ENCODE measurements at places on chromosomes 12 and 14.

GRCh38 chr12:66602483-66603143 lies 76.3 kb downstream of the GRIP1 start:
- no peak for DNase-seq

- DNase-seq, result no peak
Observed at GRCh38 chr12:124448955-124449622, 118.3 kb downstream of the NCOR2 start.

- peak; percentile 20 for DNase-seq
Observed at GRCh38 chr14:55071870-55072640, 20.6 kb downstream of the MAPK1IP1L start.

- no peak for DNase-seq
Observed at GRCh38 chr14:51012055-51012454, 67.8 kb upstream of the PYGL start.

DNA sequence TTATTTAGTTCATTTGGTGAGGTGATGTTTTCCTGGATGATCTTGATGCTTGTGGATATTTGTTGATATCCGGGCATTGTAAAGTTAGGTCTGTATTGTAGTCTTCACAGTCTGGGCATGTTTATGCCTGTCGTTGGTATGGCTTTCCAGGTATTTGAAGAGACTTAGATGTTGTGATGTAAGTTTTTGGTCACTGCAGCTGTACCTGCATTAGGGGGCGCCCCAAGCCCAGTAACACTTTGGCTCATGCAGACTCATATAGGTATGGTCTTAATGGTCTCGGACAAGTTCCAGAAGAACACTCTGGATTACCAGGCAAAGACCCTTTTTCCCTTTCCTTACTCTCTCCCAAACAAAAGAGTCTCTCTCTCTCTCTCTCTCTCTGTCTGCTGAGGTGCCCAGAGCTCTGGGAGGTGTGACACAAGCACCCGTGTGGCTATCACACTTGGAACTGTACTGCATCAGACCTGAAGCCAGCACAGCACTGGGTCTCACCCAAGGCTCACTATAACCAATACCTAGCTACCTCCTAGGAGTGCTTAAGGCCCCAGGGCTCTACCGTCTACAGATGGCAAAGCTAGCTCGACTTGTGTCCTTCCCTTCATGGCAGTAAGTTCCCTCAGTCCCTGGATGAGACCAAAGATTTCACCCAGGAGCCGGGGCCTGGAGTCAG lies 425.8 kb upstream of the ATXN7L3B start:
- DNase-seq, result no peak

GRCh38 chr14:87387806-87388205 lies 605.2 kb downstream of the GALC start:
- no peak for DNase-seq

DNA sequence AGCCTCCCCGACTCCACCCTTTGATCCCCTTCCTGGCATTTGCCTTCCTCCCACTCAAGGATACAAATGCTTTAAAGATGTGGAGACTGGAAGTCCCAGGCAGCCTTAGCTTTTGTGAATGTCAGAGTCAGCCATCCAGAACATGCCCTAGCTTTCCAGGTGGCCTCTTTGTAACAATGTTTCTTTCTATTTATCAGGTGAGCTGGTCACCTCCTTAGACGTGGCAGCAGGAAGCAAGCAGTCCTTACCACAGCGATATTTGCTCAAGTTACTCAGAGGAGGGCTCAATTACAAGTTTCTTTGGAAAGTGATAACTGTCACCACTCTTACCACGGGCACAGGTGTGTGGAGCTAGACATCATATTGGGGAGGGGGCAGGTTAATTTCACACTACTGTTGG lies 4.9 kb downstream of the GALNT6 start:
- no peak for DNase-seq

DNA sequence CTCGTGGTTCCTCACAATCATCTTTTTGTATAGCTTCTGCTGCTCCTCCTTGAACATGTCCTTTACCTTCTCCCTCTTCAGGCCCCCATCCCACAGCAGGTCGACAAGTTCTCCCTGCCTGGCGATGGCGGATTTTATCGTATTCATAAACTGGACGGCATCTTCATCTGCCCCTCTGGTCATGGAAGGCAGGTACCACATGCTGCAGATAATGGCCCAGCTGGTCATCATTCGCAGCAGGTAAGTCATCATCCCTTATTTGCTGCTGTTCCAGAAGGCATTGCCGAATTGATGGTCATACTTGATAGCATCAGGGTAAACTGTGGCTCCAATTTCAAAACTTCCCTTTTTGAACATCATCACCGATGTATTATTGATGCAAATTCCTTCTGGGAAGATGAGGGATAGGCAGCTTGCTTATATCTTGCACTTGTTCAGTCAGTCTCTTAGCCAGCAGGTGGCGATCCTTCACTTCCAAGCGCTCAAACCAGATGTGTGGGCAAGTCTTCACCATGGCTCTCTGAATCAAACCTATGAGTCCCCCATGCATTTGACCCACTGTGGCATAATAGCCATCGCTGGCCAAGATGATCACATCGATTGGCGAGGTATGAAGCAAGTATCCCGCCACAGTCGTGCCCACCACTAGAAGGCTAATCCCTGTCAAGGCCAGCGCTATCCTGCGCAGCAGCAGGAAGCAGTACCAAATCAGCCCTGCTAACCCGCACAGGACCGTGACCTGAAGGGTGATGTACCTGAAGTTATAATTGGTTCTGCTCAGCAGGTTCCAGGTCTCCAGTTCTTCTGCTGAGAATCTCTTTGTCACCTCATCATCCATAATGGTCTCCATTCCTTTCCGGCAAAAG lies 381.5 kb upstream of the STXBP6 start:
- no peak for DNase-seq

- DNase-seq, result no peak
Observed at GRCh38 chr12:64221651-64222008, 466 bp downstream of the KICS2 start.

DNA sequence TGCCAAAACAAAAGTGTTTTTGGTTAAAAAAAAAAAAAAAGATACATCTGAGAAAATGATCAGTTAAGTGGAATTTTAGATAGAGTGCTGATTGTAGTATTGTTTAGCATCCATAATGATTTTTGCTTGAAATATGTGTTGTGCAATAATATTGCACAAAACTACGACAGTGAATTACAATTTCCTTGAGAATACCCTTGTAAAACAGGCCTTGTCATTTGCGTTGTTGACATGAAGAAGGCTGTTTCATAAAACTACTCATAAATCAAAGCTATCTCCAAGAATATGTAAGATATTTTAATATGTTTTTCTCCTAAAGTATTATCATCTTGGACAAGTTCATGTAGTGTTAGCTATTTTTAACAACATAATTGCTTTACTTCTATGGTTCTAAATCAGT lies 1077.0 kb downstream of the LRFN5 start:
- DNase-seq, result no peak

- no peak for DNase-seq
Observed at GRCh38 chr12:30002677-30003076, 218.9 kb upstream of the TMTC1 start.

GRCh38 chr12:31558521-31558920 lies 32.4 kb downstream of the DENND5B start:
- no peak for DNase-seq

DNA sequence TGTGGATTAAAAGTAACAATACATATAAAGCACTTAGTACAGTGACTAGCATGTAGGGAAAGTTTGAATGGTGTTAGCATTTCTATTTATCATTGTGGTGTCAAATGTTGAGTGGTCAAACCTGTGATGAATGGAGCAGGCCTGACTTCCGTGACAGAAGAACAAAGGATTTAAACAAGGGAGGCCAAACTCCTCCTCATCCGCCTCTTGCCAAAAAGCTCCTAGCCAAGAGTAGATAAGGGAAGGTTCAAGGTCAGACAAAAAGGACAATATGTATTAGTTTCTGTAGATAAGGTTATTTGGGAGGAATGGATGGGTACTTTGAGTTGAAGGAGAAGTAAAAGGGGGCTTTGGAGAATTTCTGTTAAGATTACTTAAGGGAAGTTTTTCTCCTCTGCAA lies 6.5 kb downstream of the RNASE7 start:
- no peak for DNase-seq

GRCh38 chr12:122003651-122004611 lies 17.8 kb upstream of the BCL7A start:
- no peak for DNase-seq

DNA sequence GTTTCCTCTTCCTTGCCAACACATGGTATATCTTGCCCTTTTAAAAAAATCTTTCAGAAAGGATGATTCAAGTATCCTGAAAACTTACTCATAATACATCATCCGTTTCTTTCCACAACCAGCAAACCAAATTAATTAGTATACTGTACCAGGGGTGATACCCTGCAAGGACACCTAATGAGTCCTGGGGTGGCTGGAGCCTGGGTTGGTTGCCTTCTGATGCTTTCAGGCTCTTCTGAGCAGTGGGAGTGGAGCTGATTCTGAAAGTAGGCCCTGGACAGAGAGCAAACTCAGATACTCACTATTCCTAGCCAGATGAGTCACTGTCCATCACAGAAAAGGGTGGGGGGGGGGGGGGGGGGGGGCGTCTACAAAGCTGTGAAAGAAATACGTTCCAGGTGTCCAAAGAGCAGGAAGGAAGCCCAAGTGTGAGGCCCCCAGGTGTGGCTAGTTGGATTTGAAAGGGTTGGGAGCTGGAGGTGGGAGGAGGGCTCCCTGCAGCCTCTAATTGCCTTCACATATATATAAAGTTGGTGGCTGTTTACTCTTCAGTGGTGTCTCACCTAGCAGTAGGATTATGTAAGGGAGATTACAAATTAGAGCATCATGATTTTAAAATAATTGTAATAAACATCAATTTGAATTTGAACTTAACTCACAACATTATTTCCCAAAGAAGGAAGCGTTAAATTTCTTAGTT lies 36.5 kb downstream of the FBXO33 start:
- no peak for DNase-seq

DNA sequence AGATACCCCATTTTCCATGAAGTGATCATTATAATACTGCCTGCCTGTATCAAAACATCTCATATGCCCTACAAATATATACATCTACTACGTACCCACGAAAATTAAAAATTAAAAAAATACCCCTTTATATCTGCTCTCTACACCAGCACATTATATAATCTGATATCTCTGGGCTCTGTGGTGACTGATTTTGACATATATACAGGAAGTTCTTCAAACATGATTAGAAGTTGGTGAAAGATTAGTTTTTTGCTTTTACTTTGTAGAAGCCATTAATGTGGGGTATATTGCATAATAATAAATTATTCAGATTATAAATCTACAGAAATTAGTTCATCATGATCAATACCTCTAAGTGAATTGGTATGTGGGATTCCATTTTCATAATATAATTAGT lies 126.7 kb upstream of the MDM1 start:
- DNase-seq, result no peak

DNA sequence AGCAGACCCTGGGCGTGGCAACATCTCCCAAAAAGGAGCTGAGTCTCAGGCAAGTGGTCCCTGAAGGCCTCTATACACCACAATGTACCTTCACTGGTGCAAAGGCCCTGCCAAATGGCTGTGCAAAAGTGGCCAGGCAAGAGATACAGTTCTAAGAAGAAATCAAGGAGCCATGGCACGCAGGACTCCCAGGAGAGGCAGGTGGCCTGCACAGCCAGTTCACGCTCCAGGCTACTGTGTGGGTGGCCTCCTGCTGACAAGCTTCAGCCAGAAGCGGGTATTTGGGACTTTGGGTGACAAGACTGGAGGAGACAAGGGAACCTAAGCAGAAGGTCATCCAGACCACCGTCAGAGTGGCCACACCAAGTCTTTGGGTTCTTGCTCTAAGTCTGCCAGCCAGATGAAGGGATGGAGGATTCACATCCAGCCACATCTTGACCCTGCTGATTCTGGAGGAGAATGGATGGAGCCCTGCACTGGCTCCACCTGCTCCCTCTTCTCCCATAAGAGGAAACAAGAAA lies 20.5 kb upstream of the ZFP36L1 start:
- no peak for DNase-seq

- no peak for DNase-seq
Observed at GRCh38 chr12:24535334-24536069, 413.4 kb downstream of the BCAT1 start.

DNA sequence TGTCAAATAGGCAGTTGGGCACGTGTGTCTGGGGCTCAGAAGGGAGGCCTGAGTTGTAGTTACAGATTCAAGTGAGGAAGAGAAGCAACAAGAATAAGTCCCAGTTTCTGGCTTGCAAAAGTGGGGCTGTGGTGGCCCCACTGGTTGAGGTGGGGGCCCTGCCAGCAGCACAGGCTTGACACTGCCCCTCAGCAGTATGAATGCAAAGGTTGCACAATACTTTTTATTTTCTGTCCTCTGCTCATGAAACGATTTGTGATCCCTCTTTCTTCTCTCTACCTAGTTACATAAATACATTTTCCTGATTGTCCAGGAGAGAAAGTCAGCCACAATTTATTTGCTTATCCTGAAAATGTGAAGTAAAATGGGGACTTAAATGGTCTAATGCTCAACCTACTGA lies 577.8 kb downstream of the AACS start:
- DNase-seq, result no peak

DNA sequence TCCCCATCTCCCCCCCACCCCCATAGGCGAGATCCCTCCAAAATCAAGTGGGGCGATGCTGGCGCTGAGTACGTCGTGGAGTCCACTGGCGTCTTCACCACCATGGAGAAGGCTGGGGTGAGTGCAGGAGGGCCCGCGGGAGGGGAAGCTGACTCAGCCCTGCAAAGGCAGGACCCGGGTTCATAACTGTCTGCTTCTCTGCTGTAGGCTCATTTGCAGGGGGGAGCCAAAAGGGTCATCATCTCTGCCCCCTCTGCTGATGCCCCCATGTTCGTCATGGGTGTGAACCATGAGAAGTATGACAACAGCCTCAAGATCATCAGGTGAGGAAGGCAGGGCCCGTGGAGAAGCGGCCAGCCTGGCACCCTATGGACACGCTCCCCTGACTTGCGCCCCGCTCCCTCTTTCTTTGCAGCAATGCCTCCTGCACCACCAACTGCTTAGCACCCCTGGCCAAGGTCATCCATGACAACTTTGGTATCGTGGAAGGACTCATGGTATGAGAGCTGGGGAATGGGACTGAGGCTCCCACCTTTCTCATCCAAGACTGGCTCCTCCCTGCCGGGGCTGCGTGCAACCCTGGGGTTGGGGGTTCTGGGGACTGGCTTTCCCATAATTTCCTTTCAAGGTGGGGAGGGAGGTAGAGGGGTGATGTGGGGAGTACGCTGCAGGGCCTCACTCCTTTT lies 2.7 kb downstream of the GAPDH start:
- no peak for DNase-seq

- DNase-seq, result no peak
Observed at GRCh38 chr12:104048811-104049210, 1.2 kb downstream of the GLT8D2 start.

GRCh38 chr12:1562813-1563407 lies 31.5 kb downstream of the FBXL14 start:
- DNase-seq, result no peak

Measured in CD4-positive, alpha-beta T cell treated with Interleukin-6 at 100 ng/mL for 8 hours (primary cell).